ENCODE measurements at places on chromosomes 1 and 21.

DNA sequence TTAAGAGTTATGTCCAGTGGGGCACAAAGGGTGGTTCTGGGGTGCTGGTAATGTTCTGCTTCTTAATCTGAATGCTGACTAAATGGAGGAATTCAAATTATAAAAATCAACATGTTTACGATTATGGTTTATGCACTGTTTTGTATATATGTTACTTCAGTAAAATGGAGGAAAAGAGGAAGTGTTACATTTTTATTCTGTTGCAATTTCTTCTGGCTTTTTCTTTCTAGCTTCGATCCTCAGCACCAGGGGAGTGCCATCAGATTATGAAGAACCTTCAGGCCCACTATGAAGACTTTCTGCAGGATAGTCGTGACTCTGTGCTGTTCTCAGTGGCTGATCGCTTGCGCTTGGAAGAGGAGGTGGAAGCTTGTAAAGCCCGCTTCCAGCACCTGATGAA, 105.5 kb downstream of the MACF1 start:
- no peak for DNase-seq

- DNase-seq, result no peak
Observed at GRCh38 chr1:211920141-211920572, 89.6 kb upstream of the LPGAT1 start.

- DNase-seq, result no peak
Observed at GRCh38 chr1:241688940-241689368, 36.9 kb downstream of the WDR64 start.

GRCh38 chr1:162970021-162970420, 99.1 kb upstream of the RGS4 start:
- DNase-seq, result no peak

DNA sequence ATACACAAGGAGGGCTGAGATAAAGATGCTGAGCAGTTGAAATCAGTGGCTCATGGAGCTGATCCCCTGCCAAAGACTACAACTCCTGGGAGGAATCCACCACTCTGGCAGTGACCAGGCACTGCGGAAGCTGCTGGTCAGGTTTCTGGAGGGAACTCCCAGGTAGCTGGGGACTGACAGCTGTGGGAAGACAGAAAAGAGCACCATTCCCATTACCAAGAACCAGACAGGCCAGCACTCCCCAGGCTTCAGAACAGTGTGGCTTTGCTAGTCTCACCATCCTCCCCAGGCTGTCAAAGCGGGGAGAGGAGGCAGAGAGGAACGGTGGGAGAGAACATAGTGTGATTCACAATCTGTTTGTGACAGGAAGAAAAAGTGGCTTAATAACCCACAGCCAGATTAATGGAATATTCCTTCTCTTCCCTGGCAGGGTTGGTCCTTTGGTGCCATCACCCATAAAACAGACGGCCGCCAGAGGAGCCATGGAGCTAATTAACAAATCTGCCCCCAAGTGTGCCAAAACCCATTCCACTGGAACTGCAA, 92.1 kb downstream of the MAB21L3 start:
- DNase-seq, result no peak
